Stimulated activated CD4-positive, alpha-beta T cell treated with anti-CD3 and anti-CD28 coated beads, Interleukin-4, amount 100 ng/mL, for 48 hours (primary cell): ENCODE measurements at places on chromosomes 2 and 18.

DNA sequence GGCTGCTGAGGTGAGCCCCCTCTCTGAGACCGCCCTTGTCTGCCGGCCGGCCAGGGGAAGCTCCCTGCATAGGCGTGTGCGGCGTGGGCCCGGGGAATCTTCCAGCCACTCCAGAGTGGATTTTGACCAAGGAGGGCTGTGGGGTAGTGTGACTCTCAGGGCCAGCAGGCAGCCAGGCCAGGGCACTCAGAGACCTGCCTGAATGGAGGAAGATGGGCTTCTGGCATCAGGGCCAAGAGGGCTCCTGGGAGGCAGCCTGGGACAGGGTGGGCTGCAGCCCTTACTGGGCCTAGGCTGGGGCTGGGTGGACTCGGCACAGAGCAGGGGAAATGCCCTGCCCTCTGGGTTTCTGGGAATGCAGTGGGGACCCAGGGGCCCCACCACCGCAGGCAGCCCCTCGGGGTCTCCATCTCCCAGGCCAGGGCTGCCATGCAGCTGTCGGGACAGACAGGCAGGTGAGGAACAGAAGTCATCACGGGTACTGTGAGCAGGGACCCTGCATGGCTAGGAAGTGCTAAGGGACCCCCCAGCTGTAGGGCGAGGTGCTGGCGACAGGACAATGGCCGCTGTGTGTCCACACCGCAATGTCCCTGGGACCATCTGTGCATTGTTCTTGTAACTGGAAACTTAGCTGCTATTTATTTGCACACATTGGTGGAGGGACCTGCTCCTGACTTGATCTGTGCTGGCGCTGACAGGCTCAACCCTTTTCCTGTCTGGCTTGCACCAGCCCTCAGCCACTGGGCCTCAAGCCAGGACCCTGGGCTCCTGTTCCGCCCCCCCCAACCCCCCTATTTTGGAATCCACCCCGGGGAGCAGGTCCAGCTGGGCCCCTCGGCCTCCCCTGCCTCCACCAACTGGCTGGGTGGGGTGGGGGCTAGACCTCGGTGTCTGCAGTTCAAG, 4.1 kb downstream of the PDCD1 start:
- no peak for DNase-seq

GRCh38 chr2:172293952-172294351, 133.4 kb upstream of the ITGA6 start:
- no peak for DNase-seq

- no peak for DNase-seq
These were observed 3.5 kb downstream of the TEX261 start for GRCh38 chr2:70991142-70991541.

GRCh38 chr18:45974088-45974536, 7.0 kb upstream of the EPG5 start:
- peak; percentile 51 for DNase-seq

DNA sequence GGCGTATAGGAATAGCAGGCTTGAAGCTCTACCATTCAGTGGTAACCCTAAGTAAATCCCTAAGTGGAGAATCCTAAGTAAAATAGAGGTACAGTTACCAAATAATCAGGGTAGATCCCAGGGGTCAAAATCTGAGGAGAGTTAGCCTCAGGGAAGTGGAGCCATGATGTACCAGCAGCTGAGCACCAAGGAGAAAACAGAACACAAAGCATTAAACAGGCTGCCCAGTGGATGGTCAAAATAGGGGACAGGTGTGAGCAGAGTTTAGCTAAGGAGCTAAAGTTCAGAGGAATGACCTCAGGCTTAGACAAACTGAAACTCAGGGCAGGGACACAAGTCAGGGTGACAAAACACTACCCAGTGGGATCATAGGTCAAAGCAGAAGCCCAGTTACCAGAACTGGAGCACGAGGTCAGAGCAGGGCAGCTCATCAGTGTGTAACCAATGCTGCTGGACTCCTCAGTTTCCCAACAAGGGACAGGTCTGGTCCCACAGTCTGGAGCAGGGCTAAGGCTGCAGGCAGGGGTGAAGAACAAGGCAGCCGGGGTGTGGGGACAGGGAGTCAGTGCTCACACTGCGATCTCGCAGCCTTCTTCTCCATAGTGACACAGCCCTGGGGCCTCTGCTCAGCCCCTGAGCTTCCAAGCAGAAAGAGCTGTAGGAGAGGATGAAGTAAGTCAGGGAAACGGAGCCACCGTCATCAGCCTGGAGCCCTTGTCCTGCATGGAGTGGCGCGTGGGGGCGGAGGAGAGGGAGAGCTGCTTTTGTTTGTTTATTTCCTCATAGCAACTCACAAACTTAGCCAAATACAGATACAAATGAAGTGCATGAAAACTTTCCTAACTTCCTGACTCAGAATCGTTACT, 264.0 kb downstream of the MREG start:
- DNase-seq, result no peak

- DNase-seq, result no peak
These were observed 27.6 kb upstream of the TMBIM1 start for GRCh38 chr2:218319813-218320365.

GRCh38 chr2:236196366-236196765, 28.2 kb upstream of the GBX2 start:
- no peak for DNase-seq

DNA sequence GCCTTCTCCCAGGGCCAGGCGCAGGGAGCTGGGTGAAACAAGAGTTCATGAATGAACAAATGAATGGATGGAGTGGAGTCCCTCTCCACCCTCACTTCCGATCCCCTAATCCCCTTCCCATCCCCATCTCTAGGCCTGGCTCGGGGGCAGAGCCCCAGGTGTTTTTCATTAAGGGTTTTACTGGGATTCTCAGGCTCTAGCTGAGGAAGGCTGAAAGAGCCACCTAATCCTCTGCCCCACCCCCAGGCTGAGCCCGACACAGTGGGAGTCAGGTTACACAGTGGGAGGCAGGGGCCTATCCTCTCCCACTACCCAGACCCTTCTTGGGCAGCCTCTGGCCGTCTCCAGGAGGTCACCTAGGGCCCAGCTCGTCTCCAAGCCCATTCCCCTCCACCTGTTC, 36.1 kb downstream of the SDC1 start:
- no peak for DNase-seq

DNA sequence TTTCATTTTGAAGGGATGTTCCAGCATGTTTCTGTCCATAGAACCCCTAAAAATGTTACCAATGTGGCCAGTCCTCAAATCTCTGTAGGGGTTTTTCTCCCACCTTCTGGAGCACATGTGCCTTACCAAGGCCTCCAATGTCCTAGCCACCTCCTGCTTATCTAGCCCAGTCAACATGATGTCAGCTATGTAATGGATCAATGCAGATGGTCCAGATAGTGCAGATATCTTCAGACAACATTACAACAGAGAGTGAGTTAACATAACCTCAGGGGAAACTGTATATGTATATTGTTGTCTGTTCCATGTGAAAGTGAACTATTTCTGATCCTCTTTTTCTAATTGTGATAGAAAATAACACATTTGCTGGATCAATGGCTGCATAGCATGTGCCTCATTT, 92.7 kb downstream of the MRPS9 start:
- DNase-seq, result no peak
